Stimulated activated CD4-positive, alpha-beta T cell treated with anti-CD3 and anti-CD28 coated beads, Interleukin-15, amount 100 ng/mL, for 1 hour (primary cell): ENCODE measurements at places on chromosomes 6 and 20.

GRCh38 chr6:163923658-163924411 is 509.3 kb downstream of the QKI start:
- no peak for DNase-seq

DNA sequence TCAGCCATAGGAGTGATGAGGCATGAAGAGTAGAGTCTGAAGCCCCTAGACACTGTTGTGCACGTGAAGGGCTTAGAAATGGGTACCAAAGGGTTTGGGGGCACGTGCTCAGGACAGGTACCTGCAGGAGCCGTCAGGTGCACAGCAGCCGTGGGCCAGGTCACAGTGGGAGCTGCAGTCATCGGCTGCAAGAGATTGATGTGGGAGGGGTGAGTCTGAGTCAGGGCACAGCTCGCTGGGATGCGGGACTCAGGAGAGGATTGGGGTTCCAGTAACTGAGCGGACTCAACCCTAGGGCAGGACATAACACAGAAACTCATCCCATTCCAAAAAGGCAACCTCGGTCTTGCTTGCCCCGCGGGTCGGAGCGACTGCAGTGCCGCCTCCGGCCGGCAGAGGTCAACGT is 1.1 kb downstream of the DLK2 start:
- DNase-seq: peak; percentile 64

GRCh38 chr20:36273414-36274180 is 32.5 kb upstream of the DLGAP4 start:
- DNase-seq: no peak

DNA sequence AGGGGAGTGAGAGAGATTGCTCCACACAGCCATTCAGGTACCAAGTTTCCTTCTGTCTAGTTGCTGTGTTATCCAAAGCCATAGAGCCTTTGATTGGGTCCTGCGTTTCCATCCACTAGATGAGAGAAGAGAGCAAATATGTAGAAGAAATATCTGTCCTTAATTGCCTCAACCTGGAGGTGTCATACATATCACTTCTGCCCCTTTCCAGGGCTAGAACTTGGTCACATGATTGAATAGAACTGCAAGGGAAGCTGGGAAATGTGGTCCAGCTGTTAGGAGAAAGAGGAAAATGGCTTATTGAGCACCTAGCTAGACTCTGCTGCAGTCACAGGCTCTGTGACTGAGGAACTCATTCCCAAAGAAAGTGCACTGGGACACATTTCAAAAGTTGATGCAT is 115.6 kb upstream of the JAG1 start:
- DNase-seq: no peak

DNA sequence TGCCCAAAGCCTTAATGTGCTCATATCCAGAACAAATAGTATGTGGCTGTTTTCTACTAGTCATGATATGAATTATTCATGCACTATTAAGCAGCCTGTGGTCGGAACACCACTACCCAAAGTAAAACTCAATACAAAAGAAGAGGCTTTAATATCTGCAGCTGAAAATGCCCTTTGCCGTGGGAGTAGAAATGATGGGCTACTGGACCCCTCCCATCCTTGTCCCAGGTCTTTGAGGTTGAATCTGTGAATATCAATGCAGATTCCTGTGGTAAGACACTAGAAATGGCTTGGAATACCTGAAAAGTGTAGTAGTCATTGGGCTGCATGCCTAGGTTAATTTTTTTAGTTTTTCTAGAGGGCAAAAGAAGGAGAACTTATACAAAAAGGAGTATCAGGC is 303.7 kb downstream of the TBC1D7 start:
- no peak for DNase-seq

DNA sequence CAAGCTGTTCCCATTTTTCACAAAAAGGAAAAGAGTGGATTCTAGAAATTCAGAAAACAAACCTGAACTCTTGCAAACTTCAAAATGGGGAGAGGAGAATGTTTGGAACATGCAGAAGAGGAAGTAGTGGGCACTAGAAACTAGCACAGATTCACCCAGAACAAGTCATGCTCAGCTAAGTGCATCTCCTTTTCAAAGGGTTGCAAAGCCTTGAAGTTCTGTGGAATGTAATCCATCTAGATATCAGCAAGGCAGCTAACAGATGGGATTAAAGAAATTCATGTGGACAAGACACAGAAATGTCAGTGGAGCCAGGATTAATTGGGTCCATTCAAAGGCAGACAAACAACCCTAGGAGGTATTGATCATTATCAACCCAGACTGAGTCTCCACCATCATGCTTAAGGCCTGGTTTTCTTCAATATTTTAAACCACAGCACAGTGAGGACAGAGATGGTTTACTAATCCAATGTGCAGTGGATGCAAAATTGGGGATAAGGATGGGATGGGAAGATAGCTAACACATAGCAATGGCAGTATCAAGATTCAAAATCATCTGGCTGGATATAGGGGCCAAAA is 31.3 kb downstream of the KCNK5 start:
- no peak for DNase-seq

- no peak for DNase-seq
Measured at GRCh38 chr20:23869520-23869919, 10.0 kb downstream of the CST5 start.

DNA sequence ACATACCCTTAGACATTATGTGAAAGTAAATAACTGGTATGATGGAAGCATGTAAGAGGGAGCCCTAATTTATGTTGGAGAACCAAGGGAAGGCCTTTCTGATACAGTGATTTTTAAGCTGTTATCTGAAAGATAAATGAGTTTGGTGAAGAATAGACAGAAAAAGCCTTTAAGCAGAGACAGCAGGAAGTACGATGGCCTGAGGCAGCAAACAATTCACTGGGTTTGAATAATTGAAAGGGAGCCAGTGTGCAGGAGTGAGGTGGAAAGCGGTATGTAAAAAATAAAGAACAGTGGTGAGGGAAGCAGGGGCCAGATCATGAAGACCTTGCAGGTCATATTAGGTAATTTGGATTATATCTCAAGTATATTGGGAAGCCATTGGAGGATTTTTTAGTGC is 4.1 kb upstream of the RAB23 start:
- DNase-seq: no peak

GRCh38 chr6:116512734-116513133 is 1.3 kb downstream of the CALHM5 start:
- no peak for DNase-seq

DNA sequence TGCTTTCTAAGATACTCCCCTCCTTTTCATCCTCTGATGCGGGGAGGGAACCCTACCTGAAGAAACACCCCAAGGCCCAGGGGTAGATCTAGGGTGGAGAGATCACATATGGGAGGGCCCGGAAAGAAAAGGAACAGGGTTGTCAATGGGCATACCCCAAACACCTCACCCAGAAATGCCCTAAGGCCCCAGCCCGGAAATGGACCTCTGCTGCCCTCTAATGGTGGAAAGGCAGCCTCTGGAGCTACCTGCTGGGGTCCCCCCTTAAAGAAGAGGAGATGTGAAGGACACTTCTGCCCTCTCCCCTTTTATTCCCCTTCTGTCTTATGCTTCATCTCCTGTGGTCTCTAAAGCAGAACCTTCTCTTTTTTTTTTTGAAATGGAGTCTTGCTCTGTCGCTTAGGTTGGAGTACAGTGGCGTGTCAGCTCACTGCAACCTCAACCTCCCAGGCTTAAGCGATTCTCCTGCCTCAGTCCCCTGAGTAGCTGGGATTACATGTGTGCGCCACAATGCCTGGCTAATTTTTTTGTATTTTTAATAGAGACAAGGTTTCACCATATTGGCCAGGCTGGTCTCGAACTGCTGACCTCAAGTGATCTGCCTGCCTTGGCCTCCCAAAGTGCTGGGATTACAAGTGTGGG is 458 bp upstream of the ARMC12 start:
- DNase-seq: peak; percentile 71

- no peak for DNase-seq
Measured at GRCh38 chr6:64113704-64114103, 478.1 kb downstream of the PHF3 start.

- DNase-seq: no peak
Measured at GRCh38 chr6:168078943-168079405, at the start of gene FRMD1. Gene FRMD1, minus strand, starts transcription at chr6:168079212. Its CDS starts 118 bp downstream, at chr6:168079094.

DNA sequence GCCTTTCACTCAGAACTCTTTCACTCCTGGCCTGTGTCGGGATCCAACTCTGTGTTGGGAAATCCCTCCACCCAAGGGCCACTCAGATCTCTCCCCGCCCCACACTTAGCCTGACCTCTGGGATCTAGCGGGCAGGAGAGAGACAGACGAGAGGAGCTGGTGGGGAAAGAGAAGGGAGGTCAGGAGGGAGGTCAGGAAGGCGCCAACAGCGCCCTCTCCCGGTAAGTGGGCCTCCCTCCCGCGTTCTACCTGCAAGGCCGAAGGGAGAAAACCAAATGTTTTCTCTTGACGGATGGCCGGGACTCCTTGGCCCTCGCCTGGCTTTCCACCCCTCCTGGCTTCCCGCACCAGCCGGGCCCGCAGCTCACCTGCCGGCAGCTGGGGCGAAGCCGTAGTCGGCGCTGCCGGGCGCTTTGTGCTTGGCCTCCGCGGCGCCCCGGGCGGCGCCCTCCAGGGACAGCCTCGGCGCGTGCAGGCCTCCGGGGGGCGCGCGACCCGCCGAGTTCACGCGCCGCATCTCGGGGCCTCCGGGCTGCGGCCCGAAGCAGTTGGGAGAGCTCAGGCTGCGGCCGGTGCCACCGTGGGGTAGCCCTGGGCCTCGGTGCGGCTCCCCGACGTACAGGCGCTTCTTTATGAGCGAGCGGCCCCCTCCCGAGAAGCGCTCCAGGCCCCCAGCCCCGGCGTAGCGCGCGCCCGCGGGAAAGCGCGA is 38.2 kb downstream of the C6orf132 start:
- DNase-seq: peak; percentile 40

DNA sequence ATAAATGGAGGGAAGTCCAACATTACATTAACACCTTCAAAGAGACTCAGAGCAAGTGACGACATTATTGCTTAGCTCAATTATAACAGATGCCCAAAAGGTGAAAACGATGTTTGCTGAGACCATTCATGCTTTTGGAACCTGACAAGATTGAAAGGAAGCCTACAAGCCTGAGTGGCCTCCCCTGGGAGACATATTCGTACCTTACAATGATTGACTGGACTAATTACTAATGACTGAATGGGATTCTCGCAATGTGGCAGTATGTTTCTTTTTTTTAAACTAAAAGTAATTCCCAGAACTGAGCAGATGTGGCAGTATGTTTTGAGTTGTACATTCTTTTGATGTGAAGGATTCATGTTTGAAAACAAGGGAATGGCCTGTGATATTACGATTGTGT is 49.9 kb downstream of the VEGFA start:
- no peak for DNase-seq

GRCh38 chr20:58905236-58905635 is 52.7 kb downstream of the GNAS start:
- no peak for DNase-seq

- no peak for DNase-seq
Measured at GRCh38 chr6:38517005-38517404, 122.7 kb downstream of the BTBD9 start.

GRCh38 chr6:124479991-124480430 is 482.2 kb upstream of the RNF217 start:
- no peak for DNase-seq

- no peak for DNase-seq
Measured at GRCh38 chr20:25984933-25985332, 288.3 kb upstream of the ZNF337 start.

- no peak for DNase-seq
Measured at GRCh38 chr6:169958510-169958909, 207.1 kb downstream of the ERMARD start.

DNA sequence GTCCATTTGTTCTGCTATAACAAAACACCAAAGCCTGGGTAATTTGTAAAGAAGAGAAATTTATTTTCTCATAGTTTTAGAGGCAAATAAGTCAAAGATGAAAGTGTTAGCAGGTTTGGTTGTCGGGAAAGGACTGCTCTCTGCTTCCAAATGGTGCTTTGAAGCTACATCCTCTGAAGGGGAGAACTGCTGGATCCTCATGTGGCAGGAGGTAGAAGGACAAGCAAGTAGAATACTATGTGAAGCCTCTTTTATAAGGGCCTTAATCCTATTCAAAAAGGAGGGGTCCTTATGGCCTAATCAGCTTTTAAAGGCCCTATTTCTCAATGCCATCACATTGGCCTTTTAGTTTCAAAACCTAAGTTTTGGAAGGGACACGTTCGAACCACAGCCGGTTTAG is 826.0 kb upstream of the EPHA7 start:
- no peak for DNase-seq

- no peak for DNase-seq
Measured at GRCh38 chr6:160461641-160462040, 113.5 kb downstream of the SLC22A3 start.

GRCh38 chr6:143545976-143546547 is 34.5 kb upstream of the FUCA2 start:
- no peak for DNase-seq

DNA sequence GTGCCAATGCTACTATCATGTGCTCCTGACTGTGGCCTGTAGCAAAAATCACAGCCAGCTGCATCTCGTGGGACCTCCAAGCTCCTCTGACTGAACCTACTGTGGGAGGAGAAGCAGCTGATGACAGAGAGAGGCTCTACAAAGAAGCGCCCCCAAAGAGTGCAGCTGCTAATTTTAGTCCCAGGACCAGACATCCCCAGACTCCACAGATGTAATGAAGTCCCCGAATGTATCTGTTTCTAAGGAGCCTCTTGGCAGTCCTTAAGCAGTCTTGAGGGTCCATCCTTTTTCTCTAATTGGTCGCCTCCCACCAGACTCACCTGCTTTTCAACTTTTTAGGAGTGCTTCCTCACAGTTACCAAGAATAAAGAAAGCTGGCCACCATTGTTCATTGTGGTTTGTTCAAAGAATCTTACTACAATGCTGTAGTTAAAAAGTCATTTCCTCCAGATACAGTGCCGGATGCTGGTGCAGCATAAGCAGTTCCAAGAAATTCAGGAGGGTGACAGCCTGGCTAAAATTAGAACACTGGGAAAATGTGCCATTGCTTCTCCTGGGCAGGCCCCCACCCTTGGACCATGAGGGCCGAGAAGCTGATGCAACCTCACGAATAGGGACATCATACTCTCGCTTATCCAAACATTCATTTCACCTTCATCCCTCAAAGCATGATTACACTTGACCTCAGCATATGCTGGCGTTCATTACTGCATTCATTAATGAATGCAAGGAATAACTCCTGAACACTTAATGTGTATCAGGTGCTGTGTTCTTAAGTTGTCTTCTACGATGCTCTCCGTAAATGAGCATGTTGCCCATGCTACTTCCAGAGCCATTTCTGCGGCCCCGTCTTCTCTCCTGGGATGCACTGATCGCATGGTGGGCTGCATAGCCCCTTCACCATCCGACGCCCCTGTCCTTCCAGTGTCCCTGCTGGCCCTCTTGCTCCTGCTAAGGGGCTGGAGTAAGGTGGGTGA is 66.4 kb downstream of the LY86 start:
- no peak for DNase-seq

DNA sequence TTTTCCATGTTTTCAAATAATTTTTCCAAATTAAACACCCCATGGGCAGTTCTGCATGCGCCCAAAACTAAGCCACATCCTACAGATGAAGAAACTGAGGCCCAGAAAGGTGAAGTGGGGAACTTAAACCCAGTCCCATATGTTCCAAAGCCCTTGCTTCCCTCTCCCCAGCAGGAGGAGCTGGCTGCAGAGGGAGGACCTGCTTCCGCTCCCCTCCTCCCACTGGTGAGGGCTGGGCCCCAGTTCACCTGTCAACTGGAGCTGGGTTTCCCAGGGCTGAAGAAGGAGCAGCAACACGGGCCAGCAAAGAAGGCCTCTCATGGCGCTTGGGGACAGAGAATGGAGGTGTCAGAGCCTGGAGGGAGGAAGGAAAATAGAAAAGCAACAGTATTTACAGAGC is 1.4 kb upstream of the RBPJL start:
- DNase-seq: no peak
